ENCODE measurements at places on chromosomes 13 and 19.

DNA sequence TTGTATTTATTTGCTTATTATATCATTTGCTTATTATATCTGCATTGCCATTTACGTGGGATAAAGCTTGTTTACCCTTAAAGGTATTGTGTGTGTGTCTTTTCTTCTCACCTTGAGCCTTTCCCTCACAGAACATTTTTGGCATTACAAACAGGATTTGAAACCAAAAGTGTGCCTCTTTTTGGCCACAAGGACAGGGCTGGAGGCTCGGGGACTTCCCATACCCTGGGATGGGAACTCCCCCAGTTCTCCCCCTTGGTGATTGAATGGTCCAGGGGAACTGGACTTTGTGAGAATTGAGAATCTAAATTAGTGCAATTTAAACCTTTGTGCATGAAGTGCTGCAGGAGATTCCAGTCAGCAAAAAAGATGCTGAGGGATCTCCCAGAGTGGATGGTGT, 2.4 kb upstream of the ZNF506 start:
- no peak for DNase-seq

DNA sequence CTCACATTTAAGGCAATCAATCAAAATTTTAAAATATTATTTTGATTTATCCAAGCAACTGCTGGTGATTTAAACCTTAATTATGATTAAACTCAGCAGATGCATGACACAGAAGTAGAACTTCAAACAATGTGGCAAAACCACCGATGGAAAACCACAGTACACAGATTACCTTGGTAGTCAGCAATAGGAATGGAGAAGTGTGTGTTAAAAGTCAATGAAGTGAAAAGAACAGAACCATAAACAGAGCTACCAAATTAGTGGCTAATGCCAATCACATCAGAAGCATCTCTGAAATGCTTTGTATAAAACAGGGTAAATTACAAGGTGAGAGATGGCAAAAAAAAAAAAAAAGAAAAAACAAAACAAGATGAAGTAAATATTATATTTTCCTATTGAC, 31.2 kb downstream of the KATNAL1 start:
- peak; percentile 66 for DNase-seq

DNA sequence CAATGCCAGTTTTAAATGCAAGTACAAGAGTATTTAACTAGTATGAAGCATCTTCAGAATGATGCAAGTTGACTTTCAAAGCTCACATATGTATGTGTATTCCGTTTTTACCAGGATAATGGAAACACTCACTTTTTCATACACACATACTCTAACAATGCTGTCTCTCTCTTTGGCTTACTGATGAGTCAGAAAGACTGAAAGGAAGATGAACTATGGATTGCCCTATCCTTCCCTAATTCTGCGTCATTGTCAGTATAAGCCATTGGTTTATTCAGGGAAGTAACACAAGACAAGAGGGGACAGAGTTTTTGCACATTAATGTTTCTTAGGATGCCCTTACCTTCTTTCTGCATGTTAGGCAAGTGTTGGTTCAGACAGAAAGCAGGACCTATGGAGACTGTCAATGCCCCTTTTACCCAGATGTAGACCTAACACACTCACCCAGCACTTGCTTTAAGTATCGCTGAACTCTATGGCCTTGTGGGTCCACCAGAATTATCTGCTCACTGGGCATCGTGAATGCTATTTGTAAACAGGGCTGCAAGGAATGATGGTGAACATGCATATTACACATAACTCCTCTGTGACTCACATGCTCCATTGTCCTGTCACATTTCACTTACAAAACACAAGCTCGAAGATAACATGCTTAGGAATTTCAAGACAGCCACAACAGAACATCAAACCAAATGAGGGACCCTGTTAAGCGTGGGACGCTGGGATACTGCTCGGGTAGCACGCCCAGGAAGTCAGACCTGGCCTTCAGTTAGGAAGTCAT, 10.0 kb upstream of the OXGR1 start:
- DNase-seq, result peak; percentile 98

DNA sequence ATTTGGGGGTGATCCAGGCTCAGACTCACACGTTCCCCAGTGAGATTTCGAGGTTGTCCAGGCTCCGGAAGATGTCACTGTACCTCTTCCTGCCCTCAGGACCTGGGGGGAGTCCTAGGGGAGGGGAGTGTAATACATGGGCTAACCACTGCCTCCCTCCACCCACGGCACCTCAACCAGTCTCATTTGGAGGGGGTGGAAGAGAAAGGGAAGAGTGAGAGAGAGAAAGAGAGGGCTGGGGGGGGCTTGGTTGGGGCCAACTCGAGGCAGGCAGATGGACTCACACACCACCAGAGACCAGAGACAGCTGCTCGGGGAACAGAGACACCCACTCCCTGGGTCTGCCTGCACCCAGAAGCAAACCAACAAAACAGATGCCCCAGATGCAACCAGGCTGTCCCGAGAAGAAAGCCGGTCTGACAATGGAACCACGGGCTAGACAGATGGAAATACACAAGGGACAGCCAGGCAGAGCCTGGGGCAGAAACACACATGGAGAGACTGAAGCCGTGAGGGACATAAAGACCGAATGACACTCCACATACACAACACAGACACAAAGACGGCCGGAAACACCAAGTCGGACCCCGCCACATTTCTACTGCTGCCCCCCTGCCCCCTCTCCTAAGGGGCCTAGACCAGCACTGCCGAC, 825 bp downstream of the GMIP start:
- DNase-seq, result no peak

DNA sequence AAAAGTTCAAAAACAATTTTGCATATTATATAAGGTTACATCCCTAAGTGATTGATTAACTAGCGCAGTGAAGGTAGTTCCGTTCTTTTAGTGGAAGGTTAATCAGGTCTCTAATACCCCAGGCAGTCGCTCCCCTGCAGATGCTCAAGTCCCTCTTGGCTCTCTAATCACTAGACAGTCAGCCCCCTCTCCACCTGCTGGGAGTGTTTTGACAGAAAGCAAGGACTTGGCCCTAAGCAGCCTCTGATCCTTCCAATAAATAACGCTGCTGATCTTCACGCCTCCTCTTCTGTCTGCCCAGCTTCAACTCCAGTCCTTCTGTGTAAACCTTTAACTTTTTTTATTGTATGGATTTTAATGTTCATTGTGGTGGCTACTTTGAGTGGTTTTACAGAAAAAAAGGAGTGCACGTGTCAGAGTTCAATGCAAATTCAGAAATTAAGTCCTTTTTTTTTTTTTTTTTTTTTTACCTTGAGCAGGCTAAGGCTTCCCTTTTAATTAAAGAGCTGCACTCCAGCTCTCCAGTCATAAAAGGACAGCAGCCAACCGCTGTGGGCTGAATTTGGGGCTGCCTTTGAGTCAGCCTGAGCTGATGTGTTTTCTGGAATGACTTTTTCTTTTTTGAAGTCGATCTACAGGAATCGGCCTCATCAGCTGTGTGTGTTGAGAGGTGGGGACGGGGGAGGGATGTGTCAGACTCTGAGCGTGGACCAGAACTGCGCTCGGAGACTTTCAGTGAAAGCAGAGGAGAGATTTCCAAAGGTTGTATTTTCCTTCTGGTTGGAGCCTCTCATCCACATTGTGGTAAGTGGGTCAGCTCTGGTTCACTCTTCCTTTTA, 33.8 kb upstream of the MYO16 start:
- no peak for DNase-seq

DNA sequence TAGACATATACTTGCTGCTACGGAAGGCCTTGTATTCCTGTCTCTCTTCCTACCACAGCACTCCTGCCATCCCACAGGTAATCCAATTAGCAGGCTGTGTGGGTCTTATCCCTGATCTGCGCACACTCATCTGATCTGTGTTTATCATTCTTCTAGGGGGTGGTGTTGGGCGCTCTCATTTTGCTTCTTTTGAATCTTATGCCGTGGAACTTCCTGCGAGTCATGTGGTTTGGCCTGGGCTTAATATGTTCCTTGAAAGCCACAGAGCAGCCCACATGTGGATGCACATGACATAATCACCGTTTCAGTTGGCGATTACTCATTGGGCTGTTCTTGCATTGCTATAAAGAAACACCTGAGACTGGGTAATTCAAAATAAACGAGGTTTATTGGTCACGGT, 7.5 kb downstream of the RASA3 start:
- peak; percentile 76 for DNase-seq

GRCh38 chr13:52707375-52707774, 32.2 kb downstream of the CNMD start:
- no peak for DNase-seq

- DNase-seq, result no peak
Observed at GRCh38 chr19:7894612-7895309, 6.5 kb downstream of the LRRC8E start.

DNA sequence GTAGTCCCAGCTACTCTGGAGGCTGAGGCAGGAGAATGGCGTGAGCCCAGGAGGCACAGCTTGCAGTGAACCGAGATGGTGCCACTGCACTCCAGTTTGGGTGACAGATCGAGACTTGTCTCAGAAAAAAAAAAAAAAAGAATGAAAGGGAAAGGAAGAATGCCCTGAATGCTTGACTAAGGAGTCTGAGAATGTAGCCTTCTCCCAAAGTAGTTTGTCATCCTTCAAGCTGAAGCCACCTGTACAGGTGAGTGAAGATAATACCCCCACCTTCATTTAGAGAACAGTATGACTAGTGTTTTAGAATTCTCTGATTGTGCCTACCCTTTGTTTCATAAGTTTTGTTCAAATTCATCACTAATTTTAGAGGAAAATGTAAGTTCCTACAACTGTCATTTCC, 5.9 kb downstream of the RCBTB1 start:
- no peak for DNase-seq

GRCh38 chr19:45350477-45351058, 10.0 kb downstream of the KLC3 start:
- DNase-seq, result no peak

DNA sequence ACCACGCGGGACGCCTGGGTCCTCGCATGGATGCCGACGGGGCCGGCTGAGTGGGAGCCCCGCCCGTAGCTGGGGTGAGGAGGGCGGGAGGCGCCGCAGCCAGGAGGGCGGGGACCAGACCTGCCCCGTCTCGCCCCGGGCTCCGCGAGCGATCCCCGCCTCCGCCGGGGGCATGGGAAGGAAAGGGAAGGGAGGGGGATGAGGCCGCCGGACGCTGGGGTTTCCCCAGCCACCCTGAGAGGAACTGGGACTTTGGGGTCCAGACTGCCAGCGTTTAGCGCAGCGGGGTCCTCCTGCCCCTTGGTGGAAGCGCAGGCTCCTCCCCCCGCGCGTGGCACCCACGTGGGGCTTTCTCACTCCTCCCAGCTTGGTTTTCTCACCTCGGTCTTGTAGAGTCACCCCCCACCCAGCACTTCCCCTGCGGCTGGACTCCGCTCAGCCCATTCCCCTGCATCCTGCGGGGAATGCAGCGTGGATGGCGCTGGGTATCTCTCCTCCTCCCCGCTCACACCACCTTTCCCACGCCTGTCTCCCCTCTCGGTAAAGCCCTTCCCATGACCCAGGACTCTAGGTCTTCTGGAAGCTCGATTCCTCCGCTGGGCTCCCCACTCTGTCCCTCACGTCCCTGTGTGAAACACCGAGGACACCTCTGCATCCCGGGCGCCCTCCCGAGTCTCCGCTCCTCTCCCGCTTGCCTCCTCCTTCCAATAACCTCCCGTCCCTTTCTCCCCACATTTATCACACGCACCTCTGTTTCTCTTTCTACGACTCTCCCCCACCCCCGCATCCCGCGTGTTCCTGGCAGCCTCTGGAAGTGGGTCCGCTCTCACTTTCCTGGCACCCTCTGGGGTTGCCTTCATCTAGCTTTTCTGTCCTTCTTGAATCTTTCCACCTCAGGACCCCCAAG, 2.1 kb downstream of the TGFB1 start:
- peak; percentile 59 for DNase-seq

GRCh38 chr13:51645154-51645650, 60.9 kb downstream of the WDFY2 start:
- peak; percentile 89 for DNase-seq

DNA sequence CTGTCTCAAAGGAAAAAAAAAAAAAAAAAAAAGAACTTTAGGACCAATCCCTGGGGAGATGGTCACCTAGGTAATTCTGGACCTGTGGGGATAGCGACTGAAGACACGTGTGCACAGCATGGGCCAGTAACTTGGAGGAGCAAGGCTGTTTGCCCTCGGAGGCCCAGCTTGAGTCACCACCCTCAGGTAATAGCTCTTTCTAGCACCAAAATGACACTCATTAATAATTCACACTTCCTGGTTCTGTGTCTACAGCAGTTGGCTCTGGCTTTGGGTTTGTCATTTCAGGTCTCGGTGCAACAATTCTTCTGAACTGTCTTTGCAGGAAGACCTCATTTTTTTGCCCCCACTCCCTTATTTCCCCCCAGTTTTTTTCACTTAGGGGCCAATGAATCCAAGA, 3.9 kb upstream of the ATP11A start:
- no peak for DNase-seq

- DNase-seq, result no peak
Observed at GRCh38 chr13:43864921-43865320, 14.6 kb downstream of the CCDC122 start.

DNA sequence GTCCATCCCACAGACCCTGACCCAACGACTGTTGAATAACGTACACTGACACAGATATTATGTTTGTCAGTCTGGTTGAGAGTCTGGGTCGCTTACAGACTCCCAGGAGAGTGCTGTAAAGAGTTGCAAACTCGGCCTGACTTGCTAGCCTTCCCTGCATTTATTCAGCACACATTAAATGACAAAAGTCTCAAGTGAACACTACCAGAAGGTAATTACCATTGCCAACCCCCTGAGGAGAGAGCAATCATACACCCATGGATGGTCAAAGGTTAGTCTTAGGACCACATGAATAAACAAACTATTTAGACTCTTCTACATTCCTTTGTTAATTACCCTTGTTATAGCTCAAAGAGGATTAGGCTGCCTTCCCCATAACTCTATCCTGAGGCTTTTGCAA, 1048.6 kb downstream of the PCDH17 start:
- no peak for DNase-seq

DNA sequence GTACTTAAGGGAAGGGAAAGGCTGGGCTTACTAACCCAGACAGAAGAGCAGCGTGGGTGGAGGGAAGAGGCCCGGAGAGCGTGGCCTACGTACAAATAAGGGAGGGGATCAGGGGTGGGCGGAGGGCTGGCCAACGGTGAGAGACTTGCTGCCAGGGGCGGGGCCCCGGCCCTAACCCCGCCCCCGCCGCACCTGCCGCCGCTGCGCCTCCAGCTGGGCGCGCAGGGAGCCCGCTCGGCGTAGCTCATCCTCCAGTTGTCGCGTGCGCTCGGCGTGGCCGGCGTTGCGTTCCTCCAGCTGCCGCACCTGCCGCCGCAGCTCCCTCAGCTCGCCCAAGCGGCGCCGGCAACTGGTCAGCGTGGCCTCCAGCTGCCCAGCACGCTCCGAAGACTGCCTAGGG, 5.7 kb downstream of the HOOK2 start:
- peak; percentile 63 for DNase-seq

- no peak for DNase-seq
Observed at GRCh38 chr19:40640744-40641143, 39.6 kb downstream of the LTBP4 start.

DNA sequence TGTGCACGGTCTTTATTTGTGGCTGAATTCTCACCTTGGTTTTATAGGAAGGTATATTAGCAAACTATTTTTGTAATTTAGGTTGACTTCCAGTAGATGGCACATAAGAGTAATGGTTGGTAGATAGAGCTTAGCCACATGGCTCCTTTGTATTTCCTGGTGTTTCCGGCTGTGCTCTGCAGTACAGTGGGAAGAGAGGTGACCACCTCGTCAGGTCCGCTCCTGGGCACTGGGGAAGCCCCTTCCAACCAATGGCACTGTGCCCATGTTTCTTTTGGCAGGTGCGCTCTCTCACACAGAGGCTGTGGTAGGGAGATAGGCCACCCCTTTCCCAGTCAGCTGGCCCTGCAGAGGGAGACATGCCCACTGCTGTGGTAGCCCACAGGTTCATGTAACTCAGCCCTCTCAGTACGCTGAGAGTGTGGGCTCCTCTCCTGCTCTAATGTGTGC, 74.3 kb upstream of the ATP12A start:
- no peak for DNase-seq

- DNase-seq, result no peak
Observed at GRCh38 chr19:54905421-54905802, 536 bp upstream of the NCR1 start.

All from amniotic epithelial cell (primary cell).